Left lung (tissue), 14 donors: ENCODE measurements at places on chromosomes 5 and 9. TPM values are rescaled to one million over a fixed set of nuclear protein-coding genes. Genes with fewer than 3 reads are reported as not detected.

Gene ANKRD34B
- polyA plus RNA-seq, result not detected

GRCh38 chr5:139636207-139636792, 11.8 kb upstream of the CXXC5 start:
- no peak for DNase-seq

Gene TLR4
- polyA plus RNA-seq, result 7.9 TPM

DNA sequence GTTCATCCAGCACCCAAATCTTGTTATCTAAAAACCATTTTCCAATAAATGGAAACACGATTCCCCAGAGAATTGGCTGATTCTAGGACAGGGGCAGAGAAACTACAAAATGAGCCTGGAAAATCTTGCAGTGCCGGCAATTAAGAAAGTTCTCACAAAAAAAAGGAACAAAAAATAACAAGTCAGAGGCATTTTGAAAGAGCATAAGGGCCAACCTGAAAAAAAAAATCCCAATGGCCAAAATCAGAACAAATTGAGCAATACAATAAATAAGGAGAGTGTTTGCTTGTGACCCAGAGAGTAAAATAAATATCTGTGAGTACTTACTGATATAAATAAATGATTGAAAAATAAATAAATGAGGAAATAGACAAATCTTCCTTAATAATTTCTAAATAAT, 55.1 kb upstream of the S1PR3 start:
- no peak for DNase-seq

Gene CDHR2
- polyA plus RNA-seq, result 0.32 TPM

- no peak for DNase-seq
Measured at GRCh38 chr9:70696694-70697335, 282.4 kb upstream of the KLF9 start.

Gene KIAA1958
- 14.5 TPM for polyA plus RNA-seq

DNA sequence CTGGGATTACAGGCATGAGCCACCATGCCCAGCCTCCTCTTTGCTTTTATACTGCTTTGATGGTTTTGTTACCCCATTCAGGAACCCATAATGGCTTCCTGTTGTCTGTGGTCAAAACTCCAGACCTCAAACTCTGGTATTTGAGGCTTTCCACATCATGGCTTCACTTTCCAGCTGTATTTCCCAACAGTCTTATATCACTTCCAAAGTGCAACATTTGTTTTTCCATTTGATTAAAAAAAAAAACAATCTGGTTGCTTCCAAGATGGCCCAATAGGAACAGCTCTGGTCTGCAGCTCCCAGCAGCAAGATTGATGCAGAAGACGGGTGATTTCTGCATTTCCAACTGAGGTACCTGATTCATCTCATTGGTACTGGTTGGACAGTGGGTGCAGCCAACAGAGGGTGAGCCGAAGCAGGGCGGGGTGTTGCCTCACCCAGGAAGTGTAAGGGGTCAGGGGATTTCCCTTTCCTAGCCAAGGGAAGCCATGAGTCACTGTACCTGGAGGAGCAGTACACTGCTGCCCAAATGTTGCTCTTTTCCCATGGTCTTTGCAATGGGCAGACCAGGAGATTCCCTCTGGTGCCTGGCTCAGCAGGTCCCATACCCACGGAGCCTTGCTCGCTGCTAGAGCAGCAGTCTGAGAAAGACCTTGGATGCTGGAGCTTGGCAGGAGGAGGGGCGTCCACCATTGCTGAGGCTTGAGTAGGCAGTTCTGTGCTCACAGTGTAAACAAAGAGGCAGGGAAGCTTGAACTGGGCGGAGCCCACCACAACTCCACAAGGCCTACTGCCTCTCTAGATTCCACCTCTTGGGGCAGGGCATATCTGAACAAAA, 458.4 kb downstream of the KDM4C start:
- DNase-seq, result no peak

GRCh38 chr9:127181315-127181580, 58.8 kb upstream of the ANGPTL2 start:
- DNase-seq, result peak; percentile 22

- no peak for DNase-seq
Measured at GRCh38 chr9:94934816-94935328, 208.4 kb downstream of the AOPEP start.

DNA sequence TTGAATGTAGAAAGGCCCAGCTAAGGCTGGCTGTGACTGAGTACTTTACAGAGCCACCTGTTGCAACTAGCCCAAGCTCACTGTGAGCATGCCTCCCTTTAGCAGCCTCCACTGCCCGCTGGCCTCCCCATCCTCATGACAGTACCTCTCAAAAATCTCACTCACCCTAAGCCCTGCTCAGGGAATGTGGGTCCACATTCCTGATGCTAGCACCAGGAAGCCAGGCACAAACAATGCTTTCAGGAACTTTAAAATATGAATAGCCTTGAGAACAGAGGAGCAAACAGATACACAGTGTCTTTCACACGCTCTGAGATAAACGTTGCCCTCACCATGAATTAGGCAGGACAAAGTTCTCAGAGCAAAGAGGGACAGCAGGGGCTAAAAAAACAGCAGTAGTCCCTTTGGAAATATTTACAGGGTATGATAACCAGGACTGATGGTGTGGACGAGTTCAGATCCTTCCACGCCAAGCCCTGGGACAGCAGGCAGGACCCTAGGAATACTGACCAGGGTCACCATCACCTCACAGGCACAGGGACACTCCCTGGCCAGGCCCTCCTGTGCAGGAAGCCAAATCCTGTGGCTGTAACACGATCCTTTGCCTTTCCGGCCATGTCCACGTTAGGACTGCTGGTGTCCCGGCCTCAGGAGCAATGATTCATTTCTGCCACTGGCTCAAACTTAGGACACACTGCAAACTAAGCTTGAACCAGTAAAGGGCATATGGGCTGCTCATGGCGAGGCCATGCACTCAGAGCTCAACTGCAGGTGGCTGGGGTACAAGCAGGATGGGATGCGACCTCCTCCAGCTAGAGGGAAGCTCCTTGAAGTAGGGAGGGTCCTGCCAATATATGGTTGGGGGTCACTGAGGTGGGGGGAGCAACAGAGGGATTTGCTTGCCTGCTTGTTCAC, 9.6 kb downstream of the ACSL6 start:
- no peak for DNase-seq

Gene SVEP1
- polyA plus RNA-seq, result 34.4 TPM

DNA sequence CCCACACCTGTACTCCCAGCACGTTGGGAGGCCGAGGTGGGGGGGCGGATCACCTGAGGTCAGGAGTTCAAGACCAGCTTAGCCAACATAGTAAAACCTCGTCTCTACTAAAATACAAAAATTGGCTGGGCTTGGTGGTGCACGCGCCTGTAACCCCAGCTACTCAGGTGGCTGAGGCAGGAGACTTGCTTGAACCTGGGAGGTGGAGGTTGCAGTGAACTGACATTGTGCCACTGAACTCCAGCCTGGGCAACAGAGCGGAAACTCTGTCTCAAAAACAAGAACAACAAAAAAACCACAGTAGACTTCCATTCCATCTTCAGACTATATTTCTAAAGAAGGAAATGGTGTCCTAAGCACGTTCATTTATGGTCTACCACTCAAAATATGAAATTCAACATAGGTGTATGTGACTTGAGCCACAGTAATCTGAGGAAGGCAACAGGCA, 14.2 kb upstream of the SERINC5 start:
- DNase-seq, result no peak

Gene CRB2
- 0.51 TPM for polyA plus RNA-seq

Gene IL13
- not detected for polyA plus RNA-seq

Gene ORM2
- polyA plus RNA-seq, result 0.66 TPM

DNA sequence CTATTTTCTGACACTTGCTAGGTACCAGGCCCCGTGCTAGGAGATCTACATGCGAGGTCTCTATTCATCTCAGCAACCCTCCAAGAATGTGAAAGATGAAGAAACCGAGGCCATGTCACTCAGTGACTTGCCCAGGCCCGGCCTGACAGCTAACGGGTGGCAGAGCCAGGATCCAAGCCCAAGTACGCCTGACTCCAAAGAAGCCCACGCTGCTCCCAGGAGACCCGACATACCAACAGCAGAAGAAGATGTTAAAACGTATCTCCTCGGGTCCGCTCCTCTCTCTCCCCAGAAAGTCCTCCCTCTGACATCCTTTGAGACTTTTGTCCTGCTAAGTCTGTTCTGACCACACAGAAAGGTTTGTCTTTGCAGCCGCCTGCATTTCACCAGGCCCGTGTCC, 65.2 kb downstream of the CRB2 start:
- no peak for DNase-seq

DNA sequence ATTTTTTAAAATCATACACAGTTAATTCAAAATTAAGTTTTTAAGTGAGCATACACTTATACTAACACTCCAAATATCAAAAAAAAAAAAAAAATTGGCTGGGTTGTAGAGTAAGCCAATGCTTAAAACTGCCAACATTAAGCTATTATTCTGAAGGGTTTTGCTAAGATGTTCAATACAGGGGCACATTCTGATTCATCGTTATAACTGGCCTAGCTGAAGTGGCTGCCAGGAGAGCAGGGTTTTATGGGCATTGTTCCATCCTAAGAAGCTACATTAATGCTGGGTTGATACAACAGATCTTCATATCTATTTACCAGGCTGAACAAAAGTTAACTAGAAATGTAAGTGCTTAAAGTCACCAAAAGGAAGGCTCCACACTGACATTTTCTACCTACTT, 13.4 kb downstream of the ELAVL2 start:
- DNase-seq, result no peak

DNA sequence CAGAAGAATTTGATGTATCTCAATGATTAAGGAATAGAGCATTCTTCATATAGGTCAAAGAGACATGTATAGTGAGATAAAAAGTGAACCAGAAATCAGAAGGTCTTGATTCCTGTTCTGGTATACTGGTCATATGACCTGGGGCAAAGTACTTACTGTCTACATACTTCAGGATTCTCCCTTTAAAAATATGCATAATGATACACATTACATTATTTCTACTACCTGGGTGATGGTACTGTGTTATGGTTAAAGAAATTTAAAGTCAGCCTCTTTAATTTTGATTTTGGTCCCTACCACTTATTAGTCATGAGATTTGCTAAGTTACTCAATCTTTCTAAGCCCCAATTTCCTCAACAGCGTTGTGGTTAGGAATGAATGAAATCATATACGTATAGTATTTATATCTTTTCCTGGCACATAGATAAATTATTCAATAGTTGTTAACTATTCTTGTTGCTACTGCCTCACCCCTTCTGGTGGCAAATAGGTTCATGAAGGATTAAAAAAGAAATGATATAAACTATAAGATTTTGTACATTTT, 984.1 kb downstream of the TLE4 start:
- DNase-seq, result no peak

Gene EIF4E1B
- not detected for polyA plus RNA-seq

Gene CDKN2B
- 0.06 TPM for polyA plus RNA-seq

DNA sequence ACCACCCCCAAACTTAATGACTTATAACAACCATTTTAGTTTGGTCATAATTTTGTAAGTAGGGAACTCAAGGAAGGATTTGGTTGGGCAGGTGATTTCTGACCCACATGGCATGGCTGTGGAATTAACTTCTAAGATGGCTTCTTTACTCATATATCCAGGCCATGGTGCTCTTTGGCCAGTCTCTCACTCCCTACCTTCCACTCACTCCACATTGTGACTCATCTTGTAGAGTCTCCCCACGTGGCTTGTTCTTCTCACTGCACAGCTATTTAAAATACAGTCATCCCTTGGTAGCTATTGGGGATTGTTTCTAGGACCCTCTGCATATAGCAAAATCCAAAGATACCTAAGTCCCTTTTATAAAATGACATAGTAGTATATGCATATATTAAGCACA, 76.6 kb upstream of the MAST4 start:
- DNase-seq, result no peak

DNA sequence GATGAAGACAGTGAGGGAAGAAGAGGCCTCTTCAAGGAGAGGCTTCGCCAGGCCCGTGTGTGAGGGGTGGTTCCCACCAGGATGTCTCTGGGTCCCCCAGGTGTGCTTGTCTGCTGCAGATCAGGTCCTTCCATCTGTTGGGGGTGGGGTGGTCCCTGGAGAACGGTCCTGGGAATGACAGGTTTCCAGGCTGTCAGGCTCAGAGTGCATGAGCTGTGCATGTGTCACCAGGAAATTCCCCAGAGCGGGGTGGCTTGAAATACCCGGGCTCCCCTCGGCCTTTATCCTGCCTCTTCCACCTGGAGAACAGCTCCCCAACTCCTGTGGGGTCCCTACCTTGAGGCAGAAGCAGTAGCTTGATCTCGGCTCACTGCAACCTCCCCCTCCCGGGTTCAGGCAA, 118.8 kb downstream of the GAPVD1 start:
- DNase-seq, result no peak

- no peak for DNase-seq
Measured at GRCh38 chr5:77636641-77637169, 1.8 kb downstream of the OTP start.
